A673 (cell line): ENCODE measurements at places on chromosomes 3 and 15. TPM values are rescaled to one million over a fixed set of nuclear protein-coding genes. Genes with fewer than 3 reads are reported as not detected.

DNA sequence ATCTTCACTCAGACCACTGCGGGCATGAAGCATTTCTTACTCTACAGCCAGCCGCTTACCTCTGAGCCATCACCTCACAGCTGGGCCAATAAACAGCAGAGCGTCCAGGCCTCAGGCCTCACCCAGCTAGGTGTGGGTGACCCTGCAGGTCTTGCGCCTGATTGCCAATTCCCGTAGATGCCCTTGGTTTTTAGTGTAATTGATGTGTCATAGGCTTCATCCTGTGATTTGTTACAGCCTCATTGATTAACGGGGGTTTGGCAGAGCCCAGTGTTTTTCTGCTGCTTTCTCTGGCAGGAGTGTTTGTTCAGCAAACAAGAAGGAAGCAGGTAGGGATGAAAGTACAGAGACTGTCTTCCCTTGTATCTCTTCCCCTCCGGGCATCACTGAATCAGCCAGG lies 49.6 kb upstream of the BNIP2 start:
- DNase-seq = no peak

DNA sequence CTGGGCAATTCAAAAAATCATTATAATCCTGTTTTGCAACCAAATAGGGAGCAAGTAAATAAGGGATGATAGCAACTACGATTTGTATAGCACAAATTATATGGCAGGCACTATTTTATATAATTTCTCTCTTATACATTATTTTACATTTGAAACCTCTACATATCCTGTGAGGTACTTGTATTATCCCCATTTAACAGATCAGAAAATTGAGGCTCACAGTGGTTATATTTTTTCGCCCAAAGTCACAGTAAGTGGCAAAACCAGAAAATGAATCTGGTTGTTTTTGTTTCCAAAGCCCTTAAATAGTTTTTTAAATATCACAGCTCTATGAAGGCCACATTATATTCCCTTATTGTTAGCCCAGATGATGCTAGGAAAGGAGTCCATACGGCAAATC lies 74.3 kb downstream of the MLH1 start:
- no peak for DNase-seq

Gene DNAJA4
- 12.0 and 15.7 TPM in 2 replicates for total RNA-seq

Gene LRRC34
- 9.4 and 9.7 TPM in 2 replicates for total RNA-seq

DNA sequence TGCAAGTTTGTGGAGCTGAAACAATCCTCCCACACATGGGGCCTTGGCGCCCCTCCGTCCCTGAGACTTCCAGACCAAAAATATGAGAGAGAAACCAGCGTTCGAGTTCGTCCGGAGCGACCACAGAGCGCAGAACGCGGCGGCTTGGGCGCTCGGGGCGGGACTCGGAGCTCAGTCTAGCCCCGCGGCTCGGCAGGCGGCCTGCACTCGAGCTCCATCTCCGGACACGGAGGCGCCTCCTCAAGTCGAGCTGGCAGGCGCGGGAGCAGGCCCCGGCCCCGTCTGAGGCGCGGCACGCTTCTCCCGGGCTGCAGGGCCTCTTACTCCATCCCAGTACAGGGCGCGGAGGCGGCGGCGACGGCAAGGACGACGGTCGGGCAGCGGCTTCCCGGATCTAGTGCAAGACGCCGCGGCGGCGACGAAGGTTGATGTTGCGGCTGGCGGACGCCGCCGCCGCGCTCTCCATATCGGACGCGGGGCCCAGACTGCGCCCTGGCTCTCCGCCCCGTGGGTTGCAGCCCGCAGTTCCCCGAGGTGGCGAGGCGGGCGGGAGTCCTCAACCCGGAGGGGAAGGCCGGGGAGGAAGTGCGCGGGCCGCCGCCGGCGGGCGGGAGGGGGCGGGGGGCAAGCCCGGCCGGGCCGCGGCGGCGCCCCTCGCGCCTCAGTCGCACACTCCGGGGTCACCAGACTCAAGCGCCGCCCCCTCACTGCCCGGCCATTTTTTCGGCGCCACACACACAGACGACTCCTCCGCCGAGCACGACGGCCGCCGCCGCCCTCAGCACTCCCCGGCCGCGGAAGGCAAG lies 674 bp downstream of the MSL2 start:
- peak; percentile 85 for DNase-seq

Gene LINS1
- 16.1 and 17.3 TPM in 2 replicates for total RNA-seq

Gene TUSC7
- total RNA-seq = not detected in 2 replicates

DNA sequence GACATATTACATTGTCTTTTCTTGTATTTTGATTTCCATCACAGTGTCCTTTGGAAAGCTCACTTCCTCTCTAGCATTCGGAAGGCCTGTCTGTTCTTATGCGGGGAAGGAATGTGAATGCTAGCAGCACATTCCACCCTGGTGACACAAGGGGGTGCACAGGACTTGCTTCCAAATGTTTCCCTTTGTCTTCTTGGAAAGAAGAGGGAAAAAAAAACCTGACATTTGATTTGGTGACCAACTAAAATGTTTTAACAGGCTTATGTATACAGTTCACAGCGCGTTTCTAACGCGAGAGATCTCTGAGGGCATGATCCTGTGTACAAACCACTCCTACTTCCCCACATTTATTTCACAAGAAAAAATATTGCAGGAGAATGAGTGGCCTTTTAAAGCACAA lies 107.6 kb upstream of the FXR1 start:
- peak; percentile 20 for DNase-seq

- no peak for DNase-seq
Measured at GRCh38 chr3:18403061-18403460, 22.1 kb downstream of the SATB1 start.

DNA sequence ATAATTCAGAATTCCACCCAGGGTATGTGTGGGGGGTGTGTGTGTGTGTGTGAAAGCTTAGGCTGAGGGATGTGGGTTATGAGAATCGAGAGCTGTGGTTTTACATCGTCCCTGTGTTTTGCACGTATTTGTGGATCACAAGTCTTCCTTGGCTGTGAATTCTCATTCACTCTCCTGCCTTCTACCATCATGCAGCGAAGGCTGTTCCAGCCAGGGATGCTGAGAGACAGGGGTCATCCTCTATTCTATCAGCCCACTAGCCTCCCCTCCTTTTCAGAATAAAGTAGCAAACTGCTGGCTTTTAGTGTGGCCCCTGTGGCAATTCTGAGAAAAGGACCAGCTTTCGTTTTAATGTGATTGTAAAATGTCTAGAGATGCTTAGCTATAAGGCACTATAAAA lies 460.6 kb upstream of the NR2F2 start:
- no peak for DNase-seq

Gene HHLA2
- total RNA-seq = not detected in 2 replicates

GRCh38 chr3:170961616-170962400 lies 53.4 kb upstream of the EIF5A2 start:
- DNase-seq = peak; percentile 41

- peak; percentile 90 for DNase-seq
Measured at GRCh38 chr3:186930641-186931531, 560 bp downstream of the ST6GAL1 start.

Gene LMOD3
- total RNA-seq = not detected in 2 replicates

GRCh38 chr3:61520966-61521628 lies 40.3 kb upstream of the PTPRG start:
- no peak for DNase-seq

DNA sequence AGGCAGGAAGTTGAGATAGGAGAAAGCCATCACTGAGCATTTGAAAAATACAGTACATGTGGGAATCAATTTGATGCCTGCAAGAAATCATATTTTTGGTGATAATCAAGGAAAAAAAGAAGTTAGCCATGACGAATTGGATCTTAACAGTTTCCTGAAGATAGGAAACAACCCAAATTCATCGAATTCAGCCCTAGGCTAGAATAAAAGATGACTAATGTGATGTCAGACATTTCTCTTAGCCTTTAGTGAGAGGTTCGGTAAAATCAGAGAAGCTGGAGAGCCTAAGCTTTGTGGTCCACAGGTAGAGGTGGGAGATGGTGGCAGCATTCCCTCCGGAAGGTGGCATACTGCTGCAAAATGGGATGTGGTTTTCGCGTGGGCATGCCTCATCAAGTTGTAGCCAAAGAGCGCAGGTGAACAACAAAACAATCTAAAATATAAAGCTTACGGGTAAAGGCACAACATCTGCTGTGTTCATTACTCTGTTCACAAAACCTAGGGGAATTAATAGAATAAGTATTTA lies 144.1 kb upstream of the ALCAM start:
- no peak for DNase-seq

- no peak for DNase-seq
Measured at GRCh38 chr3:159234306-159234705, 432.5 kb downstream of the MFSD1 start.

- no peak for DNase-seq
Measured at GRCh38 chr15:36609793-36610192, 30.4 kb downstream of the CDIN1 start.

Gene ITIH1
- not detected in 2 replicates for total RNA-seq

DNA sequence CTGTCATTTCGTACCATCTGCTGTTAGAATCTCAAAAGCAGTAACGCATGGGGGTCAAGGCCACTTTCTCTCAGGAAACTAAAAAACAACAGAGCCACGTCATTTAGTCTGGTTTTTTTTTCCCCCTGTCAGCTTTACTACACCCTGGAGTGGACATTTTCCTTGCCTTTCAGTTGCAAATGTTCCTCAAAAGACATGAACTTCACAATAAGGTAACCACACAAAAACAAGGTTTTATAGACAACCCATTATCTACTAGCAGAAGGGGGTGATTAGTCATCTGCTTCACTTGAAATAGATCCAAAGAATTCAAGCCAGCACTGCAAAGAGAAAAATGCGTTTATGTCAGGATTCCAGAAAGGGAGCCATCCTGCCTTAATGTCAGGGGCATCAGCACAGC lies 171.8 kb upstream of the CDIN1 start:
- DNase-seq = peak; percentile 55

Gene SOX2
- 62.0 and 64.3 TPM in 2 replicates for total RNA-seq

DNA sequence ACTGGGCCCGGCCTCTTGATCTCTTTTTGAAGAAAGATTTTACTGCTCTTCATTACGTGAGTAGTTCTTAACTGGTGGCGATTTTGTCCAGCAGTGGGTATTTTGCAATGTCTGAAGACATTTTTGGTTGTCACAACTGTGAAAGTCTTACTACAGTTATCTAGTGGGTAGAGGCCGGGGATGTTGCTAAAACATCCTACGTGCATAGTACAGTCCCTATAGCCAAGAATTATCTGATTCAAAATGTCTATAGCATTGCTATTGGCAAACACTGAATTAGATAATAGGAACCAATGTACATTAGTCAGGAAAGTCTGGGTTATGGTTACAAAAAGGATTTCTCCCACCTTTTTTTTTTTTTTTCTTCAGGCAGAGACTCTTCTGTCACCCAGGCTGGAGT lies 38.1 kb downstream of the FOXL2 start:
- no peak for DNase-seq

GRCh38 chr3:70820397-70820796 lies 508.0 kb upstream of the MDFIC2 start:
- DNase-seq = no peak

- peak; percentile 5 for DNase-seq
Measured at GRCh38 chr3:53083521-53083920, 37.6 kb upstream of the SFMBT1 start.

DNA sequence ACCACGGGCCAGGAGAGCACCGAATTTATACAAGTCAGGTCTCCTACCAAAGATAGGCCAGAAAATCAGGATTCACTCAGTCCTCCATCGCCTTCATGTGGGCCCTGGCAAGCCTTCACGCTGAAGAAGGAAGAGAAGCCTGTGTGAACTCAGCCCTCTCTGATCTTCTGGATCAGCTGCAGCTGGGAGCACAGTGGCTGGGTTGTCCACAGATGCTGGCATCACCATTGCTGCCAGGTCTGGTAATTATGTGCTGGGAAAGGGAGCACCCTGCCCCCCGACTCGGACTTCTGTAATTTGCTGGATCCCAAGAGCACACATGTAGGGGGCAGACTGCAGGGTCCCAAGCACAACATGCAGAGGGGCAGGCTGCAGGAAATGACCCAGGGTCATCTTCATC lies 12.4 kb upstream of the PDE8A start:
- no peak for DNase-seq

- DNase-seq = no peak
Measured at GRCh38 chr3:23879485-23879884, 37.3 kb downstream of the NKIRAS1 start.

Gene CCR9
- not detected in 2 replicates for total RNA-seq

DNA sequence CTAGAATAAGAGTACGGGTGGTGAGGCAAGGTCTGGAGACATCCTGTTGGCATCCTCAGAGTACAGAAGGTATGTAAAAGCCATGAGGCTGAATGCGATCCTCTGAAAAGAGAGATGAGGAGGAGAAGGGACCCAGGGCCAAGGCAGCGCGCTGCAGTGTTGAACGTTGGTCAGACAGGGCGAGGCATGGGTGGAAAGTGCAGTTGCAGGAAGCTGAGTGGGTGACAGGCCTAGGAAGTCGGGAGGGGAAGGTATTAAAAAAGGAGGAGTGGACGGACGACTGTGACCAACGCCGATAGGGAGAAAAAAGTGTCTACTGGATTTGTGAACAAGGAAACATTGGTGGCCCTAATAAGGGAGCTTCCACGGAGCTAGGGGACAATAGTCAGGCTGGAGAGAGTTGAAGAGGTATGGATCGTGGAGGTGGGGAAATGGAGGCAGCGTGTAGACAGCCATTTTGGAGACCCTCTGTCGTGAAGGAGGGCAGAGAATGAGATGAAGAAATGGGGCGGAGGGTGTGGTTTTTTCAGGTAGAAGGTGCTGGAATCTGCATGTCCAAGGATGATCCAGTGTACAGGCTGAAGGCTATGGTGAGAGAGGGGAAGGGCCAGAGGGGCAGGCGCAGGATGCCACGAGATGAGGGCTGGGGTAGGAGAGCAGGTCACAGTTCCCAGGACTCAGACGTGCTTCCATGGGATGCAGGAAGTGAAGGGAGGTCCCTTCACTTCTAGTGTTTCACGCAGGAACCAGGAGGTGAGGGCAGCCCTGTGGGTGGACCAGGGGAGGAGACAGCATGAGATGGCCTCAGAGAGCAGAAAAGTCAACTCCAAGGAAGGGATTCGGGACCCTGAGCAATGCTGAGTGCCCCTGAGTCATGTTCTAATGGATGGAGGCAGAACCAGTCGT lies 115.9 kb downstream of the ASB7 start:
- no peak for DNase-seq

DNA sequence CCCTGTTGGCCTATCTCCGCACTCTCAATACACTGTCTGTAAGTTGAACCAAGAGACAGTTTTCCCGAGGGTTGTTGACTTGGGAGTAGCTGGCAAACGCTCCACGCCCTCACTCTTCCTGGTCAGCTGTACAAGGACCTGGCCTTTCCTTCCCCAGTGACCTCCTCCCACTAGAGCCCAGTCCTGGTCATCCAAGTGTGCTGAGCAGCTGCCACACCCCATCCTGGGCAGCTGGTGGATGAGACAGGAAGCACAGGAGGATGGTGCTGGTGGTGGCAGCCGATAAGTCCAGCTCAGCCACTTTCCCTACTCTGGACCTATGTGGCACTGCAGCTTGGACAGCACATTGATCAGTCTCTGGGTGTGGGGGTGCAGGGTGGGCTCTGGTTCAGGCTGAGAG lies 19.8 kb downstream of the PFKFB4 start:
- DNase-seq = no peak

Gene PLA2G4D
- not detected in 2 replicates for total RNA-seq

Gene SLC24A5
- not detected in 2 replicates for total RNA-seq

Gene LRRIQ4
- total RNA-seq = 0.15 and 0.17 TPM in 2 replicates

Gene SCN11A
- total RNA-seq = not detected in 2 replicates
